ENCODE measurements at places on chromosomes 3 and 15. TPM values are rescaled to one million over a fixed set of nuclear protein-coding genes. Genes with fewer than 3 reads are reported as not detected.
A peak's percentile ranks its signal among the peaks of the same experiment; 100 is the strongest.

DNA sequence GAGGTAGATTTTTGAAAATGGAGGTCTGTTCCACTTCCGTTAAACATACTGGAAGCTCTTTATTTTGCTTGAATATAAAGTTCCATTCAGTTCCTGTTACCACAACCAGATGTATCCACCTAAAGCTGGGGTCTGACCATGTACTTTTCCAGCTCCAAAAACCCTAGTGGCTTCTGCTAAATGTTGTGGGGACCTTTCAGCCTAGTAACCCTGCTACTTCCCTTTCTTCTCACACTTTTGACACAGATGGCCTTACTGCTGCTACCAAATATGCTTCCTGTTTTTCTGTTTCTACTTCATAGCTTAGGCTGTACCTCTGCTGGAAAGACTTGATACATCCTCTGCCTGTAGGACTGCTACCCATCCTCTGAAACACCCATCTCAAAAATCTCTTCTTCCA lies 87.8 kb downstream of the COL6A6 start:
- no peak for DNase-seq

DNA sequence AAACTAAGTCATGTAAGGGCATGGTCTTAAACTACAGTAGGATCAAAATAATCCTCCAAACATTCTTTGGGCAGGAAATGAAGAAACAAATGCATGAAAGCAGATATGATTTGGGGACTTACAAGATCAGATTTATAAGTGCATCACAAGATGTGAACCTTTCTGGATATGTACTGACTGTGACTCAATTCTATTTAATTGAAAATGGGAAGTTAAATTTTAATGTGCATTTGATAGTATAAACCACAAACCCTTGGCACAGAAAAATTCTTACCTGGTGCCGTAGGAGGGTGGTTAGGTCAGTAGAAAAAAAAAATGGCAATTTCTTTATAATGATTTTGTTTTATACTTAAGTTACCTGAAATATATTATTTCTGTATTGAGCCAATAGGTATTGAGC lies 262.5 kb upstream of the TGFBR2 start:
- no peak for DNase-seq

DNA sequence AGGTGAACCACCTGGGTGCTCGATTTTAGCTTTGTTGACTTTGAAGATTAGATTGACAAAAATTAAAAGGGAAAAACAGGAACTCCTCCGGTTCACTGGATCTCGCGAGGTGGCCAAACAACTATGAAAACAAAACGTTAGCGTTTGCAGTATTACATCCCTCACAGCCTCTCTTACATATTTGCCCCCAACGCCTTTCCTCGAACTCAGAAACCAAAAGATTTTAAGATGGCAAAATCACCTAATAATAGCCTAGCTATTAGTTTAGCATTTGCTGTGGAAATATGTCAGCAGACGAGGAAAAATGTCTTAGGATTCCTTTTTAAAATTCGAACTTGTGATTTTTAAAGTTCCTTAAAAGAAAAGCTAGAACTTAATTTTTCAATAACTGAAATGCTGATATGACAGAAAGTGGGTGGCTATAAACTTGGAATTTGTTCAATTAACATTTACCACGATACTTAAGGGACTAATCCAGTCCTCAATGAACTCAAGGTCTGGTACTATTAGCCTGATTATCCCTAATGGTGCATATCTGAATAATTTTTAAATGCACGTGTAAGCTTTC lies 491 bp upstream of the SENP7 start:
- no peak for DNase-seq

DNA sequence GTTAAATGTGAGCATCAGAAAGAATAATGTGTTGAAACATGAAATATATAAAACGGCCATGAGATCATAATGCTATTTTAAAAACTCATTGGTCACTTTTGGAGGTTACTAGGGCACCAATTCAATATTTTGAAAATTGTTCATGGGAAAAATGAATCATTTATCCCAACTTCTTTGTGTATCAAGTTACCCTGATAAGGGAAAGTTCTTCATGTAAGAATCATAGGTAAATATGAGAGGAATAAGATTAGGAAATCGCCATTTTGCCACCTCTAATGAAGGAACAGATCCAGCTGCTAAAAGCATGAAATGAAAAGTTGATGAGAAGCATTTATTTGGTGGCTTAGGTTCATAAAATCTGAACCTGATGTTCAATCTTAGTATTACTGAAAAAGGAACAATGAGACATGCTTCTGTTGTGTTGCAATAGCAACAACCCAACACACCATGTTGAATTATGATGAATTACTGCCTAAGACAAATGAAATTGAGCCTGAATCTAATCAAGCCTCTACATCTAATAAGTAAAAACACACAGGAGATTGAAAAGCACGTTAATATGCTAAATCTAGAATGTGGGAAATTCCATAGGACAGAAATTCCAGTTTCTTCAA lies 32.5 kb downstream of the ABHD5 start:
- peak; percentile 27 for DNase-seq

GRCh38 chr15:35436422-35436821 lies 109.5 kb downstream of the DPH6 start:
- no peak for DNase-seq

- no peak for DNase-seq
Measured at GRCh38 chr15:77013776-77014131, 18.8 kb downstream of the PSTPIP1 start.

DNA sequence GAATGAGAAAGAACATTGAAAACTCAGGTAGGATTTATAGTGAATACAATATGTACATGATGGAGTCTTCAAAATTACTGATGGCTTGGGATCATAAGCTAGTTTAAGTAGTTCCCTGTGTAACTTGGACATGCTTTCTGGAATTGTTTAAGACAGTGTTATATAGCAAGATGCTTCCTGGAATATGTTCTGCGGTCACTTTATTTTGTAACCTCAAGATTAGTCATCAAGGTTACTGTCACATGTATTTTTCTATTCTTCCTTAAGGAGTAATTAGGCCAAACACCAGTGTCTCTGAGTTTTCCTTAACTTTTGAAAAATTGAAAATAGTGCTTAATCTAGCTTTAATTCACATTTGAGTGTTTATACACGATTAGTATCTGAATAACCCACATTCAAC lies 760.3 kb upstream of the ARRDC4 start:
- no peak for DNase-seq

The ITIH1 gene
- not detected for total RNA-seq

The CKMT1B gene
- not detected for total RNA-seq

- no peak for DNase-seq
Measured at GRCh38 chr3:111746772-111747171, 112.3 kb upstream of the PHLDB2 start.

GRCh38 chr15:39429898-39430357 lies 151.0 kb upstream of the THBS1 start:
- DNase-seq: peak; percentile 72

DNA sequence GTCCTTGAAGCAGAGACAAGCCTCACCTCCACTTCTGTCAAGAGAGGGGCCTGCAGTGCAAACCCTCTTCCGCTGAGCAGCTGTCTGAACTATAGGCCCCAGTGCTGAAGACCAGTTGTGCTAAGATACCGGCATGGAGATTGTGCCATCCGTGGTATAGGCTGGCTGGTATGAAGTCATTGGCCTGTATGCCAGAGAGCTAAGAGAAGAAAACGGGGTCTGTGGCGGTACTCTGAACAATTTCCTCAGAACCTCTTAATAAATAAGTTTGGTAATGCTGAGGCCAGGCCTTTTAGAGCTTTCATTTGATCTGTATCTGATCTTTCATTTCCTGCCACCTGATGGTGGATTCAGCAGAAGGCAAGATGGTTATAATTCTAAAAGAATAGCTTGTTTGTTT lies 123.0 kb downstream of the LRIG1 start:
- no peak for DNase-seq

The ALPK3 gene
- total RNA-seq: 190 TPM

DNA sequence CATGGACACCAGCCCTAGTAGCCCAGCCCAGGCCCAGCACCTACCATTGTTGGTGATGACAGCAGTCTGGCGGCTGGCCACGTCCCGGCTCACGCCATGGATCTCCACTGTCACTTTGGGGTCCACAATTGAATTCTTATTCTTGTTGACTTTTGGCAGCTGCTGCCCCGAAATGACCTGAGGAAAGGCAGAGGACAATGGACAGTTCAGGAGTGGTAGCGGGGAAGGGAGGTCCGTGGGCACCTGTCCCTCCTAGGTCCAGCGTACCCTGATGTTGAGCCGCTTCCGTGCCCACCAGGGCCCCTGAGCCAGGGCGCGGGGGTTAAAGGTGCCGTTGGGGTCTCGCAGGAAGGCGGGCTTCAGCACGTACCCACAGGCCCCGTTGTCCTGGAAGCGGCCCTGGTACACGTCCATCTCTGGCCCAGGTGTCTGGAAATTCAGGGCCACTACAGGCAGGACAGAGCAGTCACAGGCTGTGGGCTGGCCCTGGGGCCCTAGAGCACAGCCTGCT lies 17.7 kb downstream of the VILL start:
- DNase-seq: no peak

The ILDR1 gene
- total RNA-seq: not detected

The COL6A5 gene
- not detected for total RNA-seq

GRCh38 chr3:80190051-80190450 lies 422.3 kb upstream of the ROBO1 start:
- peak; percentile 31 for DNase-seq

GRCh38 chr3:31357451-31357850 lies 175.3 kb upstream of the STT3B start:
- DNase-seq: no peak

The MYO5C gene
- 0.31 TPM for total RNA-seq

DNA sequence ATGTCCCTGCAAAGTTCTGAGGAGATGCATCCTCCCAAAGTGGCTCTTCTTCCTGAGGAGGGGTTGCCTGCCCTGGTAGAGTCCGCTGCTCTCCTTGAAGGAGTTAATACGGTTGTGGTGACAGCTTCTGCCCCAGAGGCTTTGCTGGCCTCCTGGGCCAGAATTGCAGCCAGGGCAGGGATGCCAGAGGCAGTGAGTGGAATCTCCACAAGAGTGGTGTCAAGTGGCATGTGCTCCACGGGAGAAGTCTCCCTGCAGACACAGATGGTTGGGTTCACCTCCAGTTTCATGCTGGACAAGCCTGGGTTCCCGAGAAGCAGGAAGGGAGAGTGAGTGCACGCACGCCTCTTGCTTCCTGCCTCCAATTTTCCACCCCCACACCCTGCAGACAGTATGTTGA lies 105.5 kb downstream of the SLC25A26 start:
- peak; percentile 9 for DNase-seq

The GPR15 gene
- total RNA-seq: not detected

DNA sequence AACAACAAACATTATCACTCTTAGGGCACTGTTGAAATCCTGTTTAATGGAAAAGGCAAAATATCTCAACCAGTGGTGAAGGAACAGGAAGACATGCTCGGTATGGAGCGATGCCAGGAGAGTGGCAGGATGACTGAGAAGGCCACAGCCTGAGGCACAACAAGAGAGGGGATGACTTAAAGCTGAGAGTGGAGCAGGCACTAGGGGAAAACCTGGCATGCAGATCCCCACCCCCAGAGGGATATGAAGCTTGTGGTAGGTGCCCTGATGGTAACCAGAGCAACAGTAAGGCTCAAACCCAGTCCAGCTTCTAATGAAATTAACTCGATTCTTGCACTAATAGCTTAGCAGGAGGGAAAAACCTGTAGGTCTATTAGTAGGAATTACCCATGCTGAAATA lies 40.4 kb downstream of the LYSMD4 start:
- peak; percentile 22 for DNase-seq

The PP2D1 gene
- total RNA-seq: not detected

DNA sequence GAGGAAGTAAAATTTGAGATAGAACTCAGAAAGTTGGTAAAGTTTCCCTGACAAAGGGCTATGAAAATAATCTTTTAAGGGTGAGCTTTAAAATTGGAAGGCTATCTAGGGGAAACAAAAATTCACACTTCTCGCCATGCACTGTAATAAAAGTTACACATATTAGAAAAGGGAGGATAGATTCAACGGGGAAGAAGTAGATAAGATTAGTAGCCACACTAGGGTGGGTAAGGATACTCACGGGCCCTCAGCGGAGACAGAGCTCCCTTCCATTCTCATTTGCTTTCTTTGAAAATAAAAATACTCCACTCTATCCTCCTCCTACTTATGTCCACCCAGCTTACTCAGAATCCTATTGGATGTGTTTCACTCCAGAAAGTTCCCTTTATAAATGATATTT lies 691.3 kb upstream of the NR2F2 start:
- DNase-seq: no peak

- DNase-seq: no peak
Measured at GRCh38 chr3:174710612-174711011, 148.5 kb upstream of the NAALADL2 start.

DNA sequence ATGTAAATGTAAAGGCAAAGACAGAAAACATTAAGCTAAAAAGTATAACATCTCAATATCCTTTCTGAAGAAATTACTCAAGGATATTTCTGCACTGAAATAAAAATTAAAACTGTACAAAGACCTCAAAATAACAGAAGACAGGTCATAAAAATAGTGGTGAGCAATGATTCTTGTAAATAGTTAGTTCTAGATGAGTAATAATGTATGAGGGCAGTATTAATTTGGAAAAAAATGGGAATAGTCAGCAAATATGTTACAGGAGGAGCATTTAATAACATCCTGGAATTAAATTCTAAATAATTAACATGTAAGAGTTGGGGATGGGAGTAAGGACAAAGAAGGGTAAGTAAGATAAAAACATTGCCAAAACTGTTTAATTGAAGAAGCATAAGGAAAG lies 247.5 kb downstream of the DTWD1 start:
- DNase-seq: no peak

- no peak for DNase-seq
Measured at GRCh38 chr15:30962659-30963058, 28.8 kb downstream of the MTMR10 start.

The CYP1A1 gene
- not detected for total RNA-seq

DNA sequence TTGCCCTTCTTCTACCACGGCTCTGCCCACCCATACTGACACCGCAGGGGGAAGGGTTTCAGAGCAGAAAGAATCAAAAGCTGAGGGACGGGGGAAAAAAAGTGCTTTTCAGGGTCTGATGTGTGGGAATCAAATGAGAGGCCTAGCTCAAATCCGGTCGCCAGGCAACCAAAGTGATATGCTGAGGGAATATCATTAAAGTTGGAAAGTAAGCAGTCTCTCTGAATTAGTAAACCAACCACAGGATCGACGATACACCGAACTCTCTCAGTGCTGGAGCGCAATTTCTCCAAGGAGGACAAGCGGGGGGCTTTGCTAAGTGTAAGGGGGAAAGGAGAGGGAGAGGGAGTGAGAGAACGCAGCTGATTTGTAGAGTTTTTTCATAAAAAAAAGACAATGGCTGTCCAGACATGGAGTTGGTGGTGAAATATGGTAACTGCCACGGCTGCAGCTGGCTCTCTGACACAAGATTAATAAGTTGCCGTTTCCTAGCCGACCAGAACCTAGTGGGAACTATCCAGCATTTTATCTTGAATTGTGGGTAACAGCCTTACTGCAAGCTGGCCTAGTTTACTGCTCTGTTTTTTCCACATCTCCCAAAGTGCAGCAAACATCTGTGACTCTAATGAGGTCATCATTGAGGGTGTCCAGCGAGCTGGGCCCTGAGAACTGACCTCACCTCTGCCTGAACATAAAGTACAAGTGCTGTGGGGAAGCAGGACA lies 530.2 kb downstream of the SOX2 start:
- DNase-seq: peak; percentile 62

Data from myocyte (in vitro differentiated cells).